ENCODE measurements at places on chromosomes 1 and 21. TPM values are rescaled to one million over a fixed set of nuclear protein-coding genes. Genes with fewer than 3 reads are reported as not detected.

Gene DTL
- 43.2 TPM for total RNA-seq

Gene PDC
- total RNA-seq: not detected

Gene CFHR5
- not detected for total RNA-seq

Gene HJV
- not detected for total RNA-seq

Gene TNFRSF18
- total RNA-seq: 295 TPM

GRCh38 chr1:55318116-55318817, 103.1 kb upstream of the USP24 start:
- H3K27ac ChIP-seq: no peak overlapping the region
- no peaks in the 10 kb centered on the region for H3K27me3 ChIP-seq
- no peaks in the 10 kb centered on the region for H3K36me3 ChIP-seq
- H3K4me3 ChIP-seq: no peak overlapping the region
- no peak for DNase-seq
- no peaks in the 10 kb centered on the region for H3K4me1 ChIP-seq

GRCh38 chr1:201904579-201904978, 15.9 kb downstream of the SHISA4 start:
- no peaks in the 10 kb centered on the region for H3K36me3 ChIP-seq
- no peak for DNase-seq
- H3K27ac ChIP-seq: no peak overlapping the region
- no peaks in the 10 kb centered on the region for H3K4me1 ChIP-seq

DNA sequence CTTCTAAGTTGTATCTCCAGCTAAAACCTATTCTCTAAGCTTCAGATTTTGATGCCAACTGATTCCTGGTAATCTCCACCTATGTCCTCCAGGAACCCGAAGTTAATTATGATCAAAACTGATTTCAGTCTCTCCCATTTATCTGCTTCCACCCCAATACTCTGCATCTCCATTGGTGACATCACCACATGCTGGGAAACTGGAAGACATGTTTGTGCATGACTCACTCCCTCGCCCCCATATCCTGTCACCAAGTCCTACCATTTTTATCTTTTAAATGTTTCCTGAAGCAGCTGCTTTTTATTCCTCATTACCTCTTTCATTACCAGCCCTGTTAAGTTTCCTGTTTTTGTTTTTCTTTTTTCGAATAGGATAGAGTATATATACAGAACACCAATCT, 228.5 kb downstream of the LRRC40 start:
- H3K4me3 ChIP-seq: no peak overlapping the region
- H3K36me3 ChIP-seq: no peaks in the 10 kb centered on the region
- no peaks in the 10 kb centered on the region for H3K4me1 ChIP-seq
- H3K27me3 ChIP-seq: no peaks in the 10 kb centered on the region
- DNase-seq: no peak

DNA sequence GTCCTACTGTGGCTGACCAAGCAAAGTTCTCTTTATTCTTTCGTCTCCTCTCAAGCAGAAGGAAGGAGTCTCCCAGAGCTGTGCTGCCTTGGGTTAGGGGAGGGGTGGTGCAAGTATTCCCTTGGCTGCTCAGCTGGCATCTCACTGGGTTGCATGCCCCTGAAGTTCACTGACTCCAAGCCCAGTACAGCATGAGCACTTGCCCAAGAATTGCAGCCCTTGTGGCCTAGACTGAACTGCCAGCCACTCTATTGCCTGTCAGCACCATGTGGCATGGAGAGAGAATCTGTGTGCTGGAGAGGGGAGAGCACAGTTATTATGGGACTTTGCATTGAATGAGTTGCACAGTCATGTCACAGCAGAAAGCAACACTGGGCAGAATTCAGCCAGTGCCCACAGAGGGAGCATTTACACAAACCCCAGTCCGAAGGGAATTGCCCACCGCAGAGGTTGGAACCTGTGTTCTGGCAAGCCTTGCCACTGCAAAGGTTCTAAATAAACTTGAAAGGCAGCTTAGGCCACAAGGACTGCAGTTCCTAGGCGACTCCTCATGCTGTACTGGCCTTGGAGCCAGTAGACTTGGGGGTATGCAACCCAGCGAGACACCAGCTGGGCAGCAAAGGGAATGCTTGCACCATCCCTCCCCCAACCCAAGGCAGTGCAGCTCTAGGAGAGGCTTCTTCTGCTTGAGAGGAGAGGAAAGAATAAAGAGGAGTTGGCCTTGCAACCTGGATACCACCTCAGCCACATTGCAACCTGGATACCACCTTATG, 28.8 kb downstream of the DR1 start:
- H3K27ac ChIP-seq: no peak overlapping the region
- peaks cover 16% of the 10 kb centered on the region for H3K36me3 ChIP-seq
- DNase-seq: no peak
- H3K4me3 ChIP-seq: no peak overlapping the region

GRCh38 chr1:6515771-6516170, 24.3 kb upstream of the PLEKHG5 start:
- no peak for DNase-seq
- H3K4me3 ChIP-seq: no peak overlapping the region
- no peak overlapping the region for H3K27ac ChIP-seq
- H3K4me1 ChIP-seq: no peaks in the 10 kb centered on the region
- no peaks in the 10 kb centered on the region for H3K36me3 ChIP-seq

DNA sequence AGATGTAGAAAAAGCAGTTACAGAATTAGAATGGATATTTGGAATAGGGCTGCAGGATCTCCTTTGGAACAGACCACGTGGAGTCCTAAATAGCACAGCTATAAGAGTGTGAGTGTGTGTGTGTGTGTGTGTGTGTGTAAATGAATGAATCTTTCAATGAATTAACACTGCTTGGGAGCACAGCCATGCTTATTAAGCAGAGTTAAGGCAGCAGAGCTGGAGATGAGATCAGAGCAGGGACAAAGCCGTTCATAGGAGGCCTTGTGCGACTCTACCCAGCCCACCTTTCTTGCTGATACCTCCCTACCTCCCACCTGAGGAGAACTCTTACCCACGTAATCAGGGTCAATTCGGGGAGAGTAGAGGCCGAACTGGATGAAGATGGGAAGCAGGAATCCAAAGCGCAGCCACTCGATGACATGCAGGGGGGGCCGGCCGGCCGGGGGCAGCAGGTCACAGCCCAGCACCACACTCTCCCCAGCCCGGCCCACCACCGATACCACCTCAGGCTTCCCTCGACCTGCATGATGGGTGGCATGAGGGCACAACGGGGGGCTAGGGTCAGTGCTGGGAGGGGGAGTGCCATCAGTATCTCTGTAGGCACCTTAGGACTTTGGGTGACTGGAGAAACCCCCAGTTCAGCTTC, 2.7 kb downstream of the IGSF9 start:
- no peaks in the 10 kb centered on the region for H3K36me3 ChIP-seq
- peaks cover 34% of the 10 kb centered on the region for H3K27me3 ChIP-seq
- peak; percentile 35 for DNase-seq
- peaks cover 11% of the 10 kb centered on the region for H3K4me1 ChIP-seq
- no peak overlapping the region for H3K4me3 ChIP-seq

- no peaks in the 10 kb centered on the region for H3K27me3 ChIP-seq
- no peak overlapping the region for H3K4me3 ChIP-seq
- H3K4me1 ChIP-seq: peaks cover 32% of the 10 kb centered on the region
- H3K27ac ChIP-seq: peak overlapping the region; percentile 98
- no peak for DNase-seq
- peaks cover 4% of the 10 kb centered on the region for H3K36me3 ChIP-seq
Observed at GRCh38 chr1:37995751-37996345, 6.0 kb upstream of the SF3A3 start.

- DNase-seq: no peak
- no peaks in the 10 kb centered on the region for H3K36me3 ChIP-seq
- no peak overlapping the region for H3K27ac ChIP-seq
- peaks cover 20% of the 10 kb centered on the region for H3K4me1 ChIP-seq
Observed at GRCh38 chr1:225480825-225481434, 53.1 kb upstream of the LBR start.

DNA sequence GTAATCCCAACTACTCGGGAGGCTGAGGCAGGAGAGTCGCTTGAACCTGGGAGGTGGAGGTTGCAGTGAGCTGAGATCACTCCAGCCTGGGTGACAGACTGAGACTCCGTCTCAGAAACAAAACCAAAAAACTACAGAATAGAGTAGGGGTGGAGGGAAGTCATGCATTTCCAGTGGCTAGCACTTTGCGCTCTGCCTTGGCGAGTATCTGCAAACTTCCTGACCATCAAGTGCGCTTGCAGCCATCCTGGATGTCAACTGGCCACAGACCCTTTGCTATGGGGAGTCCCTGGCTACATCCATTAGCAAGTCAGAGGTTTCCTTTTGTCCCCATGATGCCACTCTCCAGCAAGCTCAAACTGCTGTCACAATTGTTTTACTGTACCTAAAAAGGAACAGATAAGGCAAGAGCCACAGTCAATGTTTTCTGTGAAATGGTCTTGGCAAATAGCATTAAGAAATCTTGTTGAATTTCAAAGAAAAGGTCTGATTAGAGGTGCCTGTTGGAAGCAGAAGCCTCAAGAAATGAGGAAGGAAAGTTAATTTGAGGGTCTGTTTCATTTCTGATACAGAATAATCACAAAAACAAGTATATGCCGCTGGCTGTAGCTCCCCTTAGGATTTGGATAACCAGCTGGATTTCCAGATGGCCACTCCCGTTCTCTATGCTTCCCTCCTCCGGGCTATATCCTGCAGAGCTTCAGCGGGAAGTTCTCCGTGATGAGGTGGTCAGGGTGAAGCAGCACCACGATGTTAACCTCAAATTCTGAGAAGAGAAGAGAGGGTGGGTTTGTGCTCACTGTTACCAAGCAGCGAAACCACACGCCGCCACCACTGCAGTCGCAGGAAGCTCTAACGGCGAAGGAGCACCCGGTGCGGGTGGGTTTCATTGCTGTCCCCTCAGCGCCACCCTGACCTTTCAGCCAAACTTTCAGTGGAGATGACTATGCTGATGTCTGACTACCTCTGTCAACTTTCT, 42.0 kb downstream of the VPS26C start:
- peaks cover 56% of the 10 kb centered on the region for H3K4me1 ChIP-seq
- no peaks in the 10 kb centered on the region for H3K27me3 ChIP-seq
- peaks cover 11% of the 10 kb centered on the region for H3K36me3 ChIP-seq
- H3K4me3 ChIP-seq: peak overlapping the region; percentile 76
- H3K27ac ChIP-seq: peak overlapping the region; percentile 86

DNA sequence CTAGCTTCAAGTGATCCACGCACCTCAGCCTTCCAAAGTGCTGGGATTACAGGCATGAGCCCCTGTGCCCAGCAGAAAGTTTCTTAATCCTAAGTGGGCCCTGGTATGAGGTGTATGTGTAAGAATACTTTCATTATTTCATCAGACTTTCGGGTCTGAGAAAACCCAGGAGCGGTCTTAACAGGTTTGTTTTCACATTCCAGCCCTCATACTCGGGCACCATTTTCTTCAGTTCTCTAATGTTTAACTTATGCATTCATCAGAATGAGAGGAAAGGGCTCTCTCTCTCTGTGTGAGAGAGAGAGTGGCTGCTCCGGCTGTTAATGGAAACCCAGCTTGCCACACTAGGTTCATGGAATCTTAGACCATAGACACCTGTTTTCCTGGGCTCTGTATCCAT, 4.2 kb upstream of the PADI1 start:
- no peak for DNase-seq
- H3K27me3 ChIP-seq: peaks cover 22% of the 10 kb centered on the region
- no peak overlapping the region for H3K27ac ChIP-seq
- H3K36me3 ChIP-seq: no peaks in the 10 kb centered on the region
- H3K4me3 ChIP-seq: no peak overlapping the region

GRCh38 chr1:93876244-93876643, 2.8 kb downstream of the DNTTIP2 start:
- peak overlapping the region; percentile 100 for H3K27ac ChIP-seq
- peak overlapping the region; percentile 93 for H3K4me3 ChIP-seq
- no peak for DNase-seq
- H3K36me3 ChIP-seq: peaks cover 56% of the 10 kb centered on the region
- peaks cover 43% of the 10 kb centered on the region for H3K4me1 ChIP-seq
- no peaks in the 10 kb centered on the region for H3K27me3 ChIP-seq

- DNase-seq: no peak
- H3K27ac ChIP-seq: peak overlapping the region; percentile 90
- H3K36me3 ChIP-seq: no peaks in the 10 kb centered on the region
- H3K27me3 ChIP-seq: no peaks in the 10 kb centered on the region
- H3K4me3 ChIP-seq: peak overlapping the region; percentile 11
Observed at GRCh38 chr1:43867976-43868740, 65.4 kb upstream of the ARTN start.

DNA sequence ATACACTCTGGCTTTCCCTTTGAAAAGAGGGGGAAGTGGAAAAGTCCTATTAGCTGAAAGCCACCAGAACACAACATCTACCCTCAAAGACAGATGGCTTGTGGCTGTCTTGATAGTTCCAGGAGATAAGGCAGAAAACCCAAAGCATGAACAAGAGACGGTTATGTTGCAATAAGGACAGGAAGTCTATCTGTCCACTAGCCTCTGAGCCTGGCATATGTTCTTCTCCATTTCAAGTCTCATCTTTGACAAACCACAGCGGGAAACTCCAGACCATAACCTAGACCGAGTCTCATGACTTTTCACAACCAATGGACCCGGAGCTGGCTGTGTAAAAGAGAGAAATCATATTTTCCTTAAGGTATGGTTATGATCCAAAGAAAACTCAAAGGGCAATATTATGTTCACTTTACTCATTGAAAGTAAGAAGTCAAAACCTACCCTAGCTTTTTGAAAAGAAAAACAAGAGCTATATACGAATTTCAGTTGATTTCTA, 33.8 kb downstream of the DUSP10 start:
- H3K36me3 ChIP-seq: peaks cover 31% of the 10 kb centered on the region
- H3K27me3 ChIP-seq: no peaks in the 10 kb centered on the region
- peak overlapping the region; percentile 96 for H3K27ac ChIP-seq
- H3K4me1 ChIP-seq: peaks cover 65% of the 10 kb centered on the region
- peak overlapping the region; percentile 83 for H3K4me3 ChIP-seq

DNA sequence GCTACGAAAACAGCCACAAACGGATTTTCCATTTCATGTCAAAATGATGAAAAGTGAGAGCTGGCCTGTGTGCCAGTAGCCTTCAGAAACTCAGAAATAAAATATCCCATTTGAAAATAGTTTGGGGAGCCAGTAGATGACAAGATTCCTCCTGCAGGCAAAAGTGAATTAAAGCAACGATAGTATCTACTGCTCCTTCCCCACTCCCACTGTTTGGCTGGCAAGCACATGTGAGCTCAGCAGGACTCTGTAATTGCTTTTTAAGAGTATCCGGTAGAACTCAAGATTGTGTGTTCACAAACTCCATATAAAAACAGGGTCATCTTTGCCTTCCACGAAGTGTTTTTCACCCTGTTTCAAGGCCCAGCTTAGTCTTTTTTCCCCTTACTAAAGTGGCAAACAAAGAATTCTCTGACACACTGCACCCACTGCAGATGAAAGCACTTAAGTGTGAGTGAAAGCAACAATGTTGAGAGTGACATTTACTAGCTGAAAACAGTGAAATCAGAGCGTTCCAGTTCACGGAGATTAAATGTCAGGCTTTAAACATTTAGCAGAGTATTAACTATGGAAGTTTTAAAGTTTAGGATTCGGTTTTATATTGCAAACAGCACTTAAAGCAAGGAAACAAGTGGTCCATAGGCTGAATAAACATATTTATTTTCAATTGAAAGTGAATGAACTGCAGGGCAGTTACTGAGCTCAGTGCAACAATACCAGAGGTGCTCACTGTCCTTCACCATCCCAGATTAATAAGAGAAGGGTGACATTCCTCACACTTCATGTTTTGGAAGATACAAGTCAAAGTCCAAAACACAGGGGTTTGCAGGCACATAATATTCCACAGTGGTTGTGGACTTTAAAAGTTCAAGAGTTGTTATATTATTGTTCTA, 70.0 kb downstream of the ALG14 start:
- H3K4me1 ChIP-seq: no peaks in the 10 kb centered on the region
- H3K27ac ChIP-seq: no peak overlapping the region
- no peak for DNase-seq
- H3K27me3 ChIP-seq: peaks cover 3% of the 10 kb centered on the region
- no peak overlapping the region for H3K4me3 ChIP-seq
- no peaks in the 10 kb centered on the region for H3K36me3 ChIP-seq
